NCI-H2171 (cell line): ENCODE measurements at places on chromosomes 4 and X.

DNA sequence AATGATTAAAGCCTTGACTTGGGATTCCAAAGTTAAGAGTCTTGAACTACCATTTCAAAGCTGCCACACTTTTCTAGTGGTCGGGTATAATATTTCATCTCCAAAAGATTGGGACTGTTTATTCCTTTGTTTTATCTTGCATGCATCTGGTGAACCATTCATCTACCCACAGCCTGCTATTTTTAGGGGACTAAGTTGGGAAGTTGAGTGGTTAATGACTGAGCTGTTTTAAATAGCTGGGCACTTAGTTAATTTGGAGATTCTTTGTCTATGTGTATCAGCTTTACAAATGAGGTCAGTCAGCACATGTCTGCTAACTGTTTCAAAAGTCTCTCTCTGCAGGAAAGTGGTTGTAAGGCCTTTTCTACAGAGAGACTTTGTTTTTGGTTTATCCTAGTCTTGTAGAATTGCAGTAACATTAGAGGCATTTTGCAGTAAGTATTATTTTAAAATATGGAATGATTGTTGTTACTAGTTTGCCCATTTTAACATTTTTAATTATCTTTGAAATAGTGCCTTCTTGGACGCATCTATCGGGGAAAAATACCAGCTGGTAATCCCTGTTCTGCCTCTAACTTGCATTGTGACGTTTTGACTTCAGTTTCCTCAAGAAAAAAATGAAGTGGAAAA is 8.2 kb downstream of the BMP2K start:
- no peak for DNase-seq

GRCh38 chrX:138709886-138710791 is 1.4 kb downstream of the FGF13 start:
- DNase-seq = no peak

- DNase-seq = no peak
Observed at GRCh38 chr4:177191991-177192390, 117.7 kb upstream of the NEIL3 start.

- no peak for DNase-seq
Observed at GRCh38 chr4:73732759-73733431, 7.5 kb upstream of the CXCL8 start.

DNA sequence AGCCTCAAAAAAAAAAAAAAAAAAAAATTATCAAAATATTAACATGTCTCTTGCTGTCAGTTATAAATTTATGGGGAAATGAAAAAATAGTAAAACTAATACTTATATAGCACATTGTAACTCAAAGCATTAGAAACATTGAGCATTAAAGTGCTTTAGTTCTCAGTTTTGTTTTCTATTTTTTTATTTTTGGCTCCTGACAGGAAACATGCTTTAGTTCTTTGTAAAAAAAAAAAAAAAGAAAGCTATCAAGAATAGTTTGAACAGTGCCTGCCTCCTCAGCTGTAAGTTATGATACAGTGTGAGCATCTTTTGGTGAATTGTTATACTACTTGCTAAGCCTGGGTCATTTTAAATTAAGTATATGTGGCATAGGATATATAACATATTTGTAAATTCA is 5.1 kb upstream of the CENPC start:
- no peak for DNase-seq

DNA sequence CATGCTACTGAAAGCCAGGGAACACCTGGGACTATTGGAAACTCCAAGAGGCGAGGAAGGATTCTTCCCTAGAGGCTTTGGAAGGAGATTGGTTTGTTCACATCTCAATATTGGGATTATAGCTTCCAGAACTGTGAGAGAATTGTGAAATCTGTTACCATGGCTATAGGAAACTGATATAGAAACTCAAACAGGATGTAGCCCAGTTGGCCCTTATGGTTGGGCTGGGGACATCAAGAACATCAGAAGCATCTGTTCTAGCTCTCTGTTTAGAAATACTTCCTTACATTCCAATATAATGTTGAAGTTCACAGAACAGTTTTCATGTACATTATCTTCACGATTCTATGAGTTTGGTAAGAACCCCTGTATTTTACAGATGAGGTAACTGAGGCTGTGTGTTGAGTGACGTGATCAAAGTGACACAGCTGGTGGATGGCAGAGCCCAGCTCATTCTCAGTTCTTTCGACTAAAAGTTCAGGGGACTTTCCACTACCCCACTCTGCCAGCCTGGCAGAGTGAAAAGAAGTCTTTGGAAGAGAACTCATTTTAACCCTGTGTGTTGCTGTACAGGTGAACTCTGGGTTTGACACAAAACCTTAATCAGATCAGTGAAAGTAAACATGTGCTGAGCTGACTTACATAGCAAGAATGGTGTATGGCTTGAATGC is 183.0 kb downstream of the GBA3 start:
- DNase-seq = no peak

GRCh38 chr4:170675568-170676262 is 586.0 kb upstream of the AADAT start:
- no peak for DNase-seq

DNA sequence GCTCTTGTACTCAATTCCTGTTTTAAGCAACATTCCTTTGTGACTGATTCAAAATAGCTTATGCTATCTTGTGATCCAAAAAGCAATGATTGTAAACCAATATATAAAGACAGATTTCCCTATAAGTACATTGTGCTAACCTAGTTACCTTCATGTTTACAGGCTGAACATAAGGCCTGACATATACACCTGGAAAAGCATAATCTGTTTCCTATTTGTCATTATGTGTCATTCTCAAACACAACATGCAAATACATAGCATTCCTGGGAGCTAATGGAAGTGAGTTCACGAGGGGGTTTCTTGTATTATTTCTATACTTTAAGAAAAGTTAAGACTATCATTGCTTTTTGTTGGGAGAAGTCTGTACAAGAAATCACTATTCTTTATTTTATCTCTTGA is 638.1 kb upstream of the AGA start:
- no peak for DNase-seq

DNA sequence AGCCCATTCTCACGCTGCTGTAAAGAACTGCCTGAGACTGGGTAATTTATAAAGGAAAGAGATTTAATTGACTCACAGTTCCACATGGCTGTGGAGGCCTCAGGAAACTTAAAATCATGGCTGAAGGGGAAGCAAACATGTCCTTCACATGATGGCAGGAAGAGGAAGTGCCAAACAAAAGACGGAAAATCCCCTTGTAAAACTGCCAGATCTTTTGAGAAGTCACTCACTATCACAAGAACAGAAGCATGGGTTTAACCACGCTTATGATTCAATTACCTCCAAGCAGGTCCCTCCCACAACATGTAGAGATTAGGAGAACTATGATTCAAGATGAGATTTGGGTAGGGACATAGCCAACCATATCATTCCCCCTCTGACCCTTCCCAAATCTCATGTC is 335.5 kb downstream of the IL15 start:
- no peak for DNase-seq
